RPMI7951 (cell line): ENCODE measurements at places on chromosomes 16 and 17. TPM values are rescaled to one million over a fixed set of nuclear protein-coding genes. Genes with fewer than 3 reads are reported as not detected.

CD2BP2 gene
- total RNA-seq = 20.7 and 22.8 TPM in 2 replicates

DNA sequence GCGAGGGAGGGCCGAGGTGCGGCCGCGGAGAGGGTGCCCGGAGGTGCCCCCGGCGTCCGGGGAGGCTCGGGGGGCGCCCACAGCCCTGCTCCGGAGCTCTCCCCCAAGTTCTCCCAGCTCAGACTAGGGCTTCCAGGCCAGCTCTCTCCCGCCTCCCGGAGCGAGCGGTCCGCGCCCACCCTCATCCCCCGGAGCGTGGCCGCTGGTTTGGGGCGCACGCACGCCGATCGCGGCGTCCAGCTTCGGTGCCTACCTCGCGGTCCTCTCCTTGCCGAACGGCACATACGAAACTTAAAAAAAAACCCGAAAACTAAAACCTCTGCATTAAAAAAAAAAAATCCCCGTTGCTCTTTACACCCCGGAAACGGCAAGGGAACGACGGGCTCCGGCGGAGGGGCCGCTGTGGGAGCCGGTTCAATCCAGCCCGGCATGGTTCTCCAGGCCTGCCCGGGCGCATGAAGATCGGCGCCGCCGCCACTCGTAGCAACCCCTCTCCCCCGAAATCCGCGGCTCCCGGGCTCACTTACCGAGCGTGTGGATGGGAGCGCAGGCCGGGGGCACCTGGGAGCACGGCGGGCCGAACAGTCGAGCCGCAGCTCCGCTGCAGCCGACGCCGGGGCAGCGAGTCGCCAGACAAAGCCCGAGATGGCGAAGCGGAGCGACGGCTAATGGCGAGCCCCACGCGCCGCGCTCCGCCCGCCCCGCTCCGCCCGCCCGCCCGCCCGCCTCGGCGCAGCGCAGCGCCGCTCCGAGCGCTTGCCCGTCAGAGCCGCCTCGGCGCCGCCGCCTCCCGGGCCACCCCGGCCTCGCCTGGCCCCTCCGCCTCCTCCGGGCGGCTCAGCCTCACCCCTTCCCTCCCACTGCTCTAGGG is 973 bp upstream of the UBTF start:
- peak; percentile 50 for DNase-seq

BIRC5 gene
- 157 and 160 TPM in 2 replicates for total RNA-seq

DNA sequence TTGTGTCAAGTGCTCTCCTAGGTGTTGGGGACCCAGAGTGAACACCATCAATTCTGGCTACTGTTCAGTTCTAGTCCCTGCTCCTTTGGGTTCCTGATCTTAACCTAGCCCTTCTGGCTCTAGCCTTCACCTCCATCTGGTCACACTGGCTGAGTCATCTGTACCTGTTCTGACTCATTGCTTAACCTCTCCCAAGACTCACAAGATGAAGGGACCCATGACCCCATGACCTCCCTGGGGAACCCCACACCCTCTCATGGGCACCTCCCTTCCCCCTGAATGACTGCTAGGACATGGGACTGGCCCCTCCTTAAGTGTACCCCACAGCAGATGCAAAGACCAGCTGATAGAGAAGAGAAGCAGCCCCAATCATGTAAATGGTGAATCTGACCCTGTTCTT is 345.8 kb upstream of the CDH5 start:
- peak; percentile 85 for DNase-seq

C16orf46 gene
- 0.60 and 4.1 TPM in 2 replicates for total RNA-seq

KRTAP1-5 gene
- not detected in 2 replicates for total RNA-seq

GRCh38 chr17:46106966-46107644 is 86.1 kb downstream of the KANSL1 start:
- no peak for DNase-seq

DNA sequence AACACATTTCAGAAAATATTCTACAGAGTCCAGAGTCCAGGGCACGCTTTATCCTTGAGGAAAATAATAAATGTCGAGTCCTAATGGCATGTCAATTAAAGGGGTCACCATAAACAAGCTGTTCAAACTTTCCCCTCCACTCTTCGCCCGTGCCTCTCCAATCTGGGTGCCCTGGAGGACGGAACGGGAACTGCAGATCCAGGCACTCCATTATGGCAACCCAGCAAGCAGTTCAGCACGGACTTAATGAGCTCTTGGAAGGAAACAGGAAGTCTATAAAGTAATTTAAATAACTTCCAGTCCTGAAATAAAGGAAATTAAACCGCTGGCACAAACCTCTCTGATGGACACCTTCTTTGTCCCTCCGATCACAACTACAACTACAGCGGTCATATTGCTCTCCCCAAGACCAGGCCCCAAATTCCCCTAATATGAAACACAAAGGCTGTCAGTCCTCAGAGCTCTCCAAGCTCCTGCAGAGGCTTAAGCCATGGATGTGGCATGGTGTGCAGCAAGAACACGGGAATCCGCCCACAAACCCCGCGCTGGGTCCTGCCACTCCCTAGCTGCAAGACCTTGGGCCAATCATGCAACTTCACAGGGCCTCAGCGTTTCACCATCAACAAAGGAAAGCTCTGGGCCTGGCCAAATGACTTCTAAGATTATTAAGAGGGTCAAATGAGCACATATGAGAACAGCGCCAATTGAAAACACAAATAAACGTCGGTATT is 52.6 kb downstream of the ZFHX3 start:
- peak; percentile 35 for DNase-seq

GRCh38 chr17:76530095-76530723 is 7.3 kb downstream of the CYGB start:
- DNase-seq = no peak

KRT15 gene
- total RNA-seq = 3.4 and 7.3 TPM in 2 replicates

- no peak for DNase-seq
These were observed 2.2 kb downstream of the SRL start for GRCh38 chr16:4239682-4240175.
